Fibroblast of lung (primary cell): ENCODE measurements at places on chromosomes 4 and X. TPM values are rescaled to one million over a fixed set of nuclear protein-coding genes. Genes with fewer than 3 reads are reported as not detected.

Gene SATL1
- total RNA-seq, result not detected in 2 replicates

Gene THAP9
- total RNA-seq, result 5.6 and 6.2 TPM in 2 replicates

Gene ATP8A1
- total RNA-seq, result 1.5 and 4.8 TPM in 2 replicates

Gene PPEF2
- not detected in 2 replicates for total RNA-seq

Gene IL2RG
- total RNA-seq, result not detected in 2 replicates

Gene MAGEC2
- 0.17 TPM in 1 of 2 replicates, not detected in the other for total RNA-seq

Gene POLN
- total RNA-seq, result 4.9 and 5.6 TPM in 2 replicates

Gene TMPRSS11D
- not detected in 2 replicates for total RNA-seq

Gene EGFL6
- 0.17 and 2.1 TPM in 2 replicates for total RNA-seq

Gene MAOA
- 17.7 and 27.6 TPM in 2 replicates for total RNA-seq

GRCh38 chr4:13888112-13888511 is 260.6 kb upstream of the BOD1L1 start:
- peaks cover 16% of the 10 kb centered on the region for H3K4me1 ChIP-seq
- peak overlapping the region; percentile 56 for H3K27ac ChIP-seq
- no peak overlapping the region for H3K4me3 ChIP-seq
- DNase-seq, result peak; percentile 93

DNA sequence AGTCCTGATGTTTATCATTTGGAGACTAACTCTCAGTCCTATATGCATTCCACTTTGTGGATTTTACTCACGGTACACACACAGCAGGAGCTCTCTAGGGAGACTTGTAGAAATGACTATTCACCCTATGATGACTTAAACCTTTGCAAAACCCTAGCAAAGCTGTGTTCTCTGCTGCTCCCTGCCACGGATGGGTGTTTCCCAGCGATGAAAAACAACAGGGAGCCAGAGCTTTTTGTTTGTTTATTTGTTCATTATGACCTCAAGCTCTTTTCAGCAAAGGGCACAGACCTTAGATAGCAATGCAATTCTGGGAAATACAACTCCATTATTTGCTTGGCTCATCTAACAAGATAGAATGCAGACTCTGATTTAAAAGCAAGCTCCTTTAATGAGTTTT is 156.6 kb downstream of the GRIA3 start:
- no peaks in the 10 kb centered on the region for H3K36me3 ChIP-seq
- DNase-seq, result no peak
- H3K4me1 ChIP-seq, result no peaks in the 10 kb centered on the region
- no peak overlapping the region for H3K4me3 ChIP-seq

GRCh38 chr4:4334798-4335520 is 44.9 kb downstream of the ZBTB49 start:
- H3K4me3 ChIP-seq, result no peak overlapping the region
- H3K4me1 ChIP-seq, result no peaks in the 10 kb centered on the region
- peak; percentile 39 for DNase-seq
- peaks cover 4% of the 10 kb centered on the region for H3K27me3 ChIP-seq
- no peaks in the 10 kb centered on the region for H3K36me3 ChIP-seq

GRCh38 chrX:147739196-147739595 is 172.5 kb upstream of the FMR1 start:
- no peaks in the 10 kb centered on the region for H3K4me1 ChIP-seq
- H3K27ac ChIP-seq, result no peak overlapping the region
- no peaks in the 10 kb centered on the region for H3K27me3 ChIP-seq
- H3K4me3 ChIP-seq, result no peak overlapping the region
- H3K36me3 ChIP-seq, result no peaks in the 10 kb centered on the region
- no peak for DNase-seq

GRCh38 chr4:153502584-153502983 is 36.4 kb downstream of the TMEM131L start:
- H3K36me3 ChIP-seq, result no peaks in the 10 kb centered on the region
- peaks cover 15% of the 10 kb centered on the region for H3K4me1 ChIP-seq
- DNase-seq, result peak; percentile 50
- H3K27me3 ChIP-seq, result no peaks in the 10 kb centered on the region

DNA sequence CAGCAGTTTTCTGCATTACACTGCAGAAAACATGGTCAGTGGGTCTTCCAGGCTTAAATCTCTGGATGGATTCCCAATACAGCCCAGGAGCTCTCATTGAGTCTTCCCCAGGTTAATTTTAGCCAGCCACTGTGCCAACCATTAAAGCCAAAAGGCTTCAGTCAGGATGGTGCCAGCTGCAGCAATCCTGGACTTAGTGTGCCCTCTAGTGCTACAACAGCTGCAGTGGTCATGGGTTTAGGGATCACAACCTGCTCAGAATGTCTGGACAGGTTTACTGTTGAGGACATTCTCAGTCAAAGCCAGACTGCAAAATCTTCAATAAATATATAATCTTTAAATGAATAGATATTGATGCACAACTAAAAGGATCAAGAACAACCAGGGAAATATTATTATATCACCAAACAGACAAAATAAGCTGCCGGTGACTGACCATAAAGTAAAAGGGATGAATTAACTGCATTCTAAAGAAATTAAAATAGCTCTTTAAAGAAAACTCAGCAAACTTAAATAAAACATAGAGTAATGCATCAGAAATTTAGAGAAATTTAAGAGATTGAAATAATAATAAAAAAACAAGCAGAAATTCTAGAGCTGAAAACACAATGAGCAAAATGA is 639.9 kb downstream of the SPOCK3 start:
- no peak overlapping the region for H3K4me3 ChIP-seq
- DNase-seq, result peak; percentile 16
- no peaks in the 10 kb centered on the region for H3K27me3 ChIP-seq
- H3K36me3 ChIP-seq, result no peaks in the 10 kb centered on the region

DNA sequence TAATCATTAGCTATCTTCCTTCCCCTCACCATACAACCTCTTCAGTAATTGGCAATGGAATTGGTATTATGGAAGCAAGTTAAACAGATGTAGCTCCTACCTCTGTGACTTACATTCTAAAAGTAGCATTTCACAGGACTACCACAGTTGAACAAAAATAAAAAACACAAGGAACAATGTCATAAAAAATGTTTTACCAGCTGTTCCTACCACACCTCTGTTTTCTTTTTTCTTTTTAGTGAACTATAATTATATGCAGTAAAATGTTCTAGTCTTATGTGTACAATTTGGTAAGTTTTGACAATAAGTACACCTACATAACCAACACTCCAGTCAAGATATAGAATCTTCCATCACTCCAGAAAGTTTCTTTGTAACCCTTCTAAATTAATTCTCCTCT is 54.1 kb upstream of the GEMIN8 start:
- no peaks in the 10 kb centered on the region for H3K36me3 ChIP-seq
- DNase-seq, result no peak
- H3K27me3 ChIP-seq, result no peaks in the 10 kb centered on the region
- H3K27ac ChIP-seq, result no peak overlapping the region

GRCh38 chr4:40630335-40631021 is 814 bp upstream of the RBM47 start:
- no peak for DNase-seq
- no peak overlapping the region for H3K4me3 ChIP-seq
- H3K27ac ChIP-seq, result no peak overlapping the region
- H3K4me1 ChIP-seq, result no peaks in the 10 kb centered on the region

GRCh38 chr4:77120886-77121508 is 36.0 kb upstream of the CCNG2 start:
- DNase-seq, result peak; percentile 2
- H3K27me3 ChIP-seq, result peaks cover 11% of the 10 kb centered on the region
- H3K4me1 ChIP-seq, result no peaks in the 10 kb centered on the region
- H3K4me3 ChIP-seq, result no peak overlapping the region
- no peak overlapping the region for H3K27ac ChIP-seq

DNA sequence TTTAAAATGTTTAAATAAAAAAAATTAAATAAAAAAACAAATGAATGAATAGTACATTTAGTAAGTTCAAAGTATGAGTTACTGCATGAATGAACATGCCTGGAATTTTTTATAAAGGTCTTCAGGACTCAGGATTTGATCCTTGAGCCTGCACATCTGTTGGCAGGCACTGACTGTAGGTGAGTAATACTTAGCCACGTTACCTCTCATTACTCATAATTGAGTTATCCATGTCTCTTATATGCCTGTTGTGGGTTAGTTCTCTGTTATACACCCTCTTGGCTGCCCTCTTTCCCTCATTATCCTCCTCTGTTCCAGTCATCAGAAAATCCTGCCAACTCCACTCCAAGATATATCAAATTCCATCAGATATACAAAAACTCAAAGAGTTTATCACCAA is 276.0 kb downstream of the FBXW7 start:
- H3K27me3 ChIP-seq, result no peaks in the 10 kb centered on the region
- H3K4me1 ChIP-seq, result no peaks in the 10 kb centered on the region
- peak; percentile 7 for DNase-seq
- no peak overlapping the region for H3K4me3 ChIP-seq
